ENCODE measurements at places on chromosomes 16 and 17.

DNA sequence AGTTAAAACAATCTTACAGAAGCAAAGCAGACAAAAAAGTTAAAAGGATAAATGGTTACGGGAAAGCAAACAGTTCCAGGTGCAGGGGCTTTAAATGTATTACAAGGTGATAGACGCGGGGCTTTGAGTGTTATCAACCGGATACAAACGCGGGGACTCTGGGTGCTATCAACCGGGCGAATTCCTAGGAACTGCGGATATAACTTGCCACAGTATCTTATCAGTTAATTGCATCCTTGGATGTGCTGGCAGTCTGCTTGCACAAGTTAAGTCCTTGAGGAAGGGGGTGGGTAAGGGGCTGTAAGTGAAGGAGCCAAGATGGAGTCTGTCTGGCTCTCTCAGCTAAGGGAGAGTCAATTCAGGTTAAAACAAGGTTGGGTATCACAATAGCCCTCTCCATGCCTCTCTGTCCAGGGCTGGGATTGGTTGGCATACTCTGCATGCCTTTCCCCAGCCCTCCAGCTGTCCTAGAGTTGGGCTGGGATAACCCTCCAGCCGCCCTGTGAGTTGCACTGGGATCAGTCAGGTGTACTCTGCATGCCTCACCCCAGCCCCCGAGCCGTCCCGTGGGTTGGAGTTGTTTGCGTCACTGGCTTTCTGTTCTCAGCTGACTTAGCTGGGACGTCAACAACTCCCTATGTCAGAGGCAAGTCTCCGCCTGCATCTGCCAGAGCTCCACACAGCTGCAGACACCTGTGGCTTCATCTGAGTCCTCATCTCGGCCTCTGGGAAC, 40.9 kb downstream of the TMEM235 start:
- DNase-seq, result no peak

GRCh38 chr16:27258241-27258734, 10.3 kb downstream of the NSMCE1 start:
- no peak for DNase-seq

GRCh38 chr17:17606416-17607000, 15.0 kb upstream of the PEMT start:
- DNase-seq, result no peak

DNA sequence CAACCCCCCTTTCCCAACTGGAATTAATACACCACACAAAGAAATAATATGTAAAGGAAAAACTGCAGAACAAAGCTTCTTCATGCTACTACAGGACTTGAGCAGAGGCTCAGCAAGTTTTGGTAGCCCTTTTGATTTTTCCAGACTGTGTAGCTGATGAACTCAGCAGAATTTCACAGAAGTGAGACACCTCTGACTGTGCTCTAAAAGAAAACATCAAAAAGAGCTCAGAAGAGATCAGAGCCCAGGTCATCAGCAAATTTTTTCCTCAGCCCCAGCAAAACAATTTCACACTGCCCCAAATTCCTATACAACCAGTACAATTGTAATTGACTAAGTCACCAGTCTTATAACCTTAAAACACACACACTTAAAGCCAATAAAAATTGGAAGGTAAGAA, 38.0 kb downstream of the TTC19 start:
- DNase-seq, result no peak

DNA sequence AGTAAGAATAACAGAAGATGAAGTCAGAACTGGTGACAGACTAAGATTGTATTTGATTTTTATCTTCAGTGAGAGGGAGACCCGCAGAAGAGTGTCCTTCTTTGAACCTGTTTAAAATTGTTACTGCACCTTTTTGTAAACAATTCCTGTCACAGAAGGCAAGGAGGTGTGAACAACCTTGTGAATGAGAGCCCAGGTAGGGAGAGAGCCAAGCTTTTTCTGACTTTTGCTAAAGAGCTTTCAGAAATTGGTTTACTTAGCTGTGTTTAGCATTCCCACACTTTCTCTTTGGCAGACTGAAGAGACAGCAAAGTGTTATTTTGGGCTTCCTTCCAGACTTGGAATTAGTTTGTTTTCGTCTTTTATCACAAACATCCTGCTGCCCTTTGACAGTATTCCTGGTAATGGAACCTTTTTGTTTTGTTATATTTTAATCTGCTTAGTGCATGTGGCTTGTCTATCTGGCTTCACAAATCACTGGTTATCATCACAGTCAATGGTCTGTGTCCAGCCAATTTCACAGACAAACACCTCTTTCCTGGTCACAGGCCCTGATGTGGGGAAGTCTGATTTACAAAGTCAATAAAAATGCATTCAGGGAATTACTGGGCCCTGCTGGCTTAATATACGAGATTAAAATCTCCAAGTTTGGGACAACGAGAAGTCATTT, 85.7 kb upstream of the HS3ST2 start:
- DNase-seq, result no peak

- DNase-seq, result no peak
Observed at GRCh38 chr17:42002792-42003301, 14.4 kb downstream of the DNAJC7 start.

DNA sequence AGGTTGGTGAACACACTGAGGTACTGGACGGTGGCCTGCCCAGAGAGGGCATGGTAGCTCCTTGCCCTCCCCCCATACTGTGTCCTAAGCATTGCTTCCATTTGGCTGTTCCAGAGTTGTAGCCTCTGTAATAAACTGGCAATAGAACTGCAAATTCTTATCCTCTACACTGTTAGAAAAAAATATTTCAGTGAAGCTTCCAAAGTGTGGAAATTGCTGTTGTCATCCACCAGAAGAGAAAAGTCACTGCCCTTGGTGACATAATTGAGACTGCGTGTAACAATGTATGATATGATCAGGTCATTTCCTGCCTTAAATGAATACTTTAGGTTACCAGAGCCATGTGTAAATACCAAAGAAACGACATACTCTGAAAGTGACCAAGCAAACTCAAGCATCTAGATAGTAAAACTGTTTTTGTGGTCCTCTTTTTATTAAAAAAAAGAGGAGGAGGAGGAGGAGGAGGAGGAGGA, 65.9 kb downstream of the CEP95 start:
- no peak for DNase-seq

GRCh38 chr16:2155977-2156848, 631 bp downstream of the TRAF7 start:
- DNase-seq, result no peak

DNA sequence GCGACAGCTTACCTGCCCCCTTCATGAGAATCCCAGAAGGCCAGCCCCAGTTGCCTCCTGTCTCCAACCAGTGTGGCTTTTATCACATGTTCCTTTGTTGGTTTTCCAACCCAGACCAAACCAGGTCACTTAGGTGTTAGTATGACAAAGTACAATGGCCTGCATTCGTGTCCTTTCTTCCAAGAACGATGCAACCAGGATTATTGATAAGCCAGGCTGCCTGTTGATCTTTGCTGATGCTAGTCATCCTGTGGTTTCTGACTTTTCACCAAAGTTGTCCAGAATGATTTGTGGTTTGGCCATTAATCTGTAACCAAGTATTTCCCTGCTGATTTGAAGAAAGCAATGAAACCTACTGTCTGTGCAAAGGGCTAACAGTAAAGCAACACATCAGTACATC, 191.4 kb downstream of the CYLD start:
- no peak for DNase-seq

DNA sequence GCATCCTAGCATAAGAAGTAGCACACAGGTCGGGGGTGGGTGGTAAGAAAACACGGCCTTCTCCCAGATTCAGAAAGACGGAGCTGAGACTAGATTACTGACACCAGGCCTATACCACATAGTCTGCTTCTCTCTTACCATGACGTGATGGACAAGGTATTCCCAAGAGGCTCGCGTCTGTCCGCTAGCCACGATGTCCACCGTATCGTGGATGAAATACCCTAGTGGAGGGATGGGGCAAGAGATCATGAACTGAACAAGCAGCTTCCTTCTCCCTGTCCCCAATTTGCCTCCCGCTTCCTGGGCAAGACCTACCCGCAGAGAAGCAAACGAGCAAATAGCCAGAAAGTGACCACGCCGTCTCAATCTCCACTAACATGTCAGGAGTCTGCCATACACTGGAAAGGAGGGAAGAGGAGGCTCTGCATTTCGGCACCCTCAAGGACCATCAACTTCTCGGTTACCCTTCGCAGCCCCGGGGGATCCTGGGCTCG, 820 bp downstream of the TLCD1 start:
- no peak for DNase-seq

DNA sequence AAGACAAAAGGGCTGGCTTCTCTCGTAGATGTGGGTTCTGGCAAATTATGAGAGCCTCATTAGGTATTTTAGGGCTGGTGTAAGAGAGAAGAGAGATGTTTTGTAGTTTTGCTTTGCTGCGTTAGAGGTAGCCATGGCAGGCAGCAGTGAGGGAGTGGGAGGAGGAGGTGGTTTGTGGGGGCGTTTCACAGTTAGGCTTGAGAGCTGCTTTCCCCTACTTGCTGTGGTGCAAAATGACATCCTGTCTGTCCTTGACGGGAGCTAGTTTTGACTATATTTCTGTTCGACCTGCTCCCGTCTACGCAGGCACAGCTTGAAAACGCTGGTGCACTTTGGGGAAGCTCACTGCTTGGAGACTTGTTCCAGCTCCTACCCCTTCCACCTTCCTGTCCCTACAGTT, 75.5 kb downstream of the SLC5A11 start:
- no peak for DNase-seq

DNA sequence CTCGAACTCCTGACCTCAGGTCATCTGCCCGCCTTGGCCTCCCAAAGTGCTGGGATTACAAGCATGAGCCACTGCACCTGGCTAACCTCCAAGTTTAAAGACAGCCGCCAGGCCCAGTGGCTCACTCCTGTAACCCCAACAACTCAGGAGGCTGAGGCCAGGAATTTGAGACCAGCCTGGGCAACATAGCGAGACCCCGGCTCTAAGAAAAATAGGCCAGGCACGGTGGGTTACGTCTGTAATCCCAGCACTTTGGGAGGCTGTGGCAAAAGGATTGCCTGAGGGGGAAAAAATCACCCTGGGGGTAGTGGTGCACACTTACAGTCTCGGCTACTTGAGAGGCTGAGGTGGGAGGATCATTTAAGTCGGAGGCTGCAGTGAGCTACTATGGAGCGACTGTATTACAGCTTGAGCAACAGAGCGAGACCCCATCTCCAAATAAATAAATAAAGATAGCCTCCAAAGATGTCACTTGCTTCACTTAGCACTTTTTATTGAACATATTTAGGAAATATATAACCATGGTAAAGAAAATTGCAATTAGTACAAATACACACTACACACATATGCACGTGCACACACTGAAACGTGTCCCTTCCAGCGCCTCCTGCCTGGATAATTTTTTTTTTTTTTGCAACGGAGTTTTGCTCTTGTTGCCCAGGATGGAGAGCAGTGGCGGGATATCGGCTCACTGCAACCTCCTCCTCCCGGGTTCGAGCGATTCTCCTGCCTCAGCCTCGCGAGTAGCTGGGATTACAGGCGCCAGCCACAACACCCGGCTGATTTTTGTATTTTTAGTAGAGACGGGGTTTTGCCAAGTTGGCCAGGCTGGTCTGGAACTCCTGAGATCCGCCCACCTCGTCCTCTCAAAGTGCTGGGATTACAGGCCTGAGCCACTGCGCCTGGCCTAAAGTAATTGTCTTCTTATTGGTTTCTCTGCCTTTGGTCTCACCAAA, 1.4 kb upstream of the BCKDK start:
- no peak for DNase-seq

- DNase-seq, result no peak
Observed at GRCh38 chr17:19407601-19408345, 3.3 kb upstream of the RNF112 start.

GRCh38 chr16:81590714-81591544, 146.3 kb downstream of the CMIP start:
- DNase-seq, result no peak

DNA sequence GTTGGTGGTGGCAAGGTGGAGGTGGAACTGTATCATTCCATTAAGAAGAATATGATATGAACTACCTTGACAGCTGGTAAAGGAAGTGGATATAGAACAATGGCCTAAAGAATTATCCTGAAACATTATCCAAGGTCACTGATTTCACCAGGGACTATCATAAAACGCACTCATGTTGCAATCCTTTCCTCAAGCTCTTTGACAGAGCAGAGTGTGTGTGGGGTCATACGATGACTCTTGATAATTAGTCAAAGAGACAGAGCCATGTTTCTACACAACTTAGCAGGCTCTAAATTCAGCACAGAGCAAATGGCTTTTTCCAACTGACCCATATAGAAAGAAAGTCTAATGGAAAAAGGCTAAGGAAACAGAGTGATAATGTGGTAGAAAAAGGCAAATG, 126.4 kb upstream of the ANKFN1 start:
- DNase-seq, result no peak

DNA sequence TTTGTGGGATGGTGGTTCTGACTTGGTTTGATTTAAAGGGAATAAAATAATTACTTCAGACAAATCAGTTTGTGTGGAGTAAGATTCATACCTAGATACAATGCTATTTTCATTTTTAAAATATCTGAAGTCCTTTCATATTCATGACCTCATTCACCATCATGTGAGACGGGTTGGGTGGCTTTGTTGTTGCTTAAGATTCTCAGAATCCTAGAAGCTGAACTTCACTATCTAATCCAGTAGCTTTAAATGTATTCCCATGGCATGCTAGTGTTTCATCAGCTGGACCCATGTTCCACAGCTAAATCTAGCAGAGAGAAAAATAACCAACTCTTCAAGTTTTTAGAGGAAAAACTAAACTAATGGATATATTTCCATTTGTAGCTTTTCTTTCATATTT, 2.7 kb upstream of the AMFR start:
- no peak for DNase-seq

GRCh38 chr16:58421529-58421928, 29.3 kb downstream of the GINS3 start:
- DNase-seq, result no peak

Measured in anterior cingulate cortex (tissue), 58 donors.